ENCODE measurements at places on chromosomes 4 and X.

- no peak for DNase-seq
Measured at GRCh38 chr4:42018451-42018850, 28.1 kb downstream of the SLC30A9 start.

GRCh38 chrX:10030570-10030969 lies 63.4 kb downstream of the CLDN34 start:
- no peak for DNase-seq

GRCh38 chr4:100908540-100908939 lies 390.7 kb upstream of the EMCN start:
- DNase-seq = no peak

DNA sequence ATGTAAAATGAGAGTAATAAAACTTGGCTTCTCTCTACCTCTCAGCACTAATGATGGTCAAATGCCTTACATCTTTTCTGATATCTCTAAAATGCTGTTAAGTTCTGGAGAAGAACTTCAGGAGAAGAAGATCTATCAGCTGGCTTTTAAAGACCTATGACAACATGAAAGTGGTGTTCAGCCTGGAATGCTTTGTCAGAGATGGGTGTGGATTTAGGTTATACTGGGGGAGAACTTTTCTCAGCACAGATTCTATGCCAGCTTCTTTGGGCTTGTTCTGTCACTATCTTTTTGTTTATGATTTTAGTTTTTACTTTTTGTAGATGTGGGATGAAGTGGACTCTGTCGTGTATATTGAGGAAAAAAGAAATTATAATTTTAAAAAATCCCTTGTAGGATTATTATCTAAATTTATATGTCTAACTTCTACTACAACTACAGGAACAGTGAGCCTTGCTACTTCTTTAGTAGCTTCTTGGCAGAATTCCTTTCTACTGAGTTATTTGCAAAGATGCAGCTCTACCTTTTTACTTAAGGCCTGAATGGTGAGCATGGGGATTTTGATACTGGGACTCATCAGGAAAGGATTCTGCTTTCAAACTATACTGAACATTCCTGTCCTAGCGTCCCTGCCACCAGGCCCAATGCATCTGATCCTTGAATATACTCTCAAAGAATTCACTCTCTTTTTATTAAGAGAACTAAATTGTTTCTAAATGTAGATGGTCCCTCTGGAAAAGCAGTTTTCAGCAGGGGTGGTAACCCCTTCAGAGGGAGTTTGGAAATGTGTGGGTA lies 19.6 kb downstream of the CYP2U1 start:
- DNase-seq = peak; percentile 20

- no peak for DNase-seq
Measured at GRCh38 chr4:5933996-5934831, 41.3 kb upstream of the CRMP1 start.

DNA sequence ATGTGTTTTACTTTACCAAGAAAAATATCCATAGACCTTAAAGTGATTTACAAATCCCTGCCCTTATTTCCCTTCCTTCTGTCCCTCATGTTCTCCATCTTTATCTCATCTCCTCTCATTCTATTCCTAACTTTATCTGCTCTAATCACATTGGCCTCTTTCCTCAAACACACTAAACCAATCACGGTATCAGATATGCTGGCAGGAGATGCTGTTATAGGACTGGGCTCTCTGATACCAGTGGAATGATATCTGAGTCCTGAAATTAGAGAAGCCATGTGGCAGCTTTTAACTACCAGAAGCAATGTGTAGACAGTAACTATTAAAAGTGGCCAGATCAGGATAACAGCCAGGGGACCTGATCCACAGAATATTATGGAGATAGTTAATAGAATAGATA lies 49.9 kb upstream of the GIMD1 start:
- no peak for DNase-seq

DNA sequence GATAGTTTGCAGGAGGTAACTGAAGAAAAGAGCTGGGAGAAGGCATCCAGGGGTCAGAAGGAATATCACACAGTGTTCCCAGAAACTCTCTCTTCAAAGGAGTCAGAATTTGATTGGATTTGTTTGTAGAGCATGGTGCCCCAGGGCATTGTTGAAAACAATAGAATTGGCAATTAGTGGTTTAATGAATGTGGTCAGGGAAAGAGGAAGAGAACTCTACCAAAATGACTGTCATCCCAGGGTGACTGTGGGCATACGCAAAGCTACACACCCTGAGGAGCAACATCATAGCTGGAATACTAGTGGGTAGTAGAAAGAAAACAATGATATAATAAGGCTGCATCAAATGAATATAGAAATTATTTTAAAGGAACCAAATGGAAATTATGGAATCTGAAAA lies 21.5 kb downstream of the TNIP2 start:
- no peak for DNase-seq

DNA sequence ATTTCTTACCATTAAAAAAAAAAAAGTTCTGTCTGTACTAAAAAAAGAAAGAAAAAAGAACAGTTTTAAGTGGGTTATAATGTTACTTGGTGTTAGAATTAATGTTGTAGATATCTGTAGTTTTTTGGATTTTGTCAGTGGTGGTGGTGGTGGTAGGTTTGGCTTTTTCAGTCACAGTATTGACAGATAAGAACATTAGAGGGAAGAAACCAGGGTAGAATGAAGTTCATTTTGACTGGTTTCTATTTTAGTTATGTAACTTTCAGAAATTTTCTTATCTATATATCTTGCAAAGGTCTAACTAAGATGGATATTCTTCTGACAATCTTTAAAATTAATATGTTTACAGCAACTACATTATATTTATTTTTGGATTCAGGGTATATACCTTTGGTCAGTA lies 105.4 kb downstream of the FBXW7 start:
- no peak for DNase-seq

DNA sequence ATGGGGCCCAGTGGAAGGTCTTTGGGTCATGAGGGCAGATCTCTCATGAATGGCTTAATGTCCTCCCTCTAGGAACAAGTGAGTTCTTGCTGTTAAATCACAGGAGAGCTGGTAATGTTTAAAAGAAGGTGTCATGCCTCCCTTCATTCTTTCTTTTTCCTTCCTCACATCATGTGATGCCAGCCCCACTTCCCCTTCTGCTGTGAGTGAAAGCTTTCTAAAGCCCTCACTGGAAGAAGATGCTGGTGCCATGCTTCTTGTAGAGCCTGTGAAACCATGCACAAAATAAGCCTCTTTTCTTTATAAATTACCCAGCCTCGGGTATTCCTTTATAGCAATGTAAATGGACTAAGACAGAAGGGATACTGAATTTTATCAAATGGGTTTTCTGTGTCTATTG lies 66.1 kb upstream of the ZNF827 start:
- no peak for DNase-seq

- DNase-seq = peak; percentile 48
Measured at GRCh38 chr4:38145741-38146140, 185.5 kb downstream of the PTTG2 start.

DNA sequence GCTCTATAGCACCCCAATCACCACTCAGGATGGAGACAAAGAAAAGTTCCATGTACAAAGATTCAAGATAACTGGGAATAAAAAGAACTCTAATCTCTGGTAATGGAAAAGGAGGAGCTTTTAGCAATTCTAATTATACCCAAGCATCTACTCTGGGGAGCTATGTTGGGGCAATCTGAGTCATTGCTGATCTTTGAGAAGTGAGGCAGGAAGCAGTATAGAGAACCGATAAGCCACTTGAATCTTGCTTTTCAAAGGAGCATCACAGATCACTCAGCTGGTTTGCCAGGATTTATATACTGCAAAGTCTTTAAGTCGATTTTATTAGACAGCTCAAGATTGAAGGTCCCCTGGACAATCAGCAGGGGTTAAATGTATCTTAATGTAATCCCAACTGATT lies 220.0 kb downstream of the ENOX2 start:
- peak; percentile 24 for DNase-seq

- no peak for DNase-seq
Measured at GRCh38 chr4:98827661-98828060, 101.3 kb downstream of the EIF4E start.

- no peak for DNase-seq
Measured at GRCh38 chr4:68324519-68325262, 25.2 kb downstream of the YTHDC1 start.

DNA sequence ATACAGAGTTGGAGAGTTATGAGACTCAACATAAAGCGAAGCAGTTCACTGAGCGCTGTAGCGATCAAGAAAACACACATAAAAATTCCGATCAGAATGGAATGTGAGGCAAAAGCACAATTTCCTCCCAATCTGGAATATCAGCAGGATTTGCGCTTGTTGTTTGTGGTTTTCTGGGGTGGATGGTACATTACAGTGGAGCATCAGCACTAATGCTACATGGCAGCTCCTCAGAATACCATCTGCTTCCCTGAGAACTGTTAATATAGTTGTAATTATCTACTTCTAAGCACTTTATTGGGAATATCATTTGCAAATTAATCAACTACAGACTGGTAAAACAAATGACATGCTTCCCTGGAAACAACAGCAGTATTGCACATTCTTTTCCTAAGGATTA lies 324.1 kb upstream of the PPARGC1A start:
- DNase-seq = peak; percentile 8

- DNase-seq = peak; percentile 81
Measured at GRCh38 chr4:159487284-159487747, 384.4 kb downstream of the RAPGEF2 start.

- no peak for DNase-seq
Measured at GRCh38 chr4:90071289-90072235, 55.6 kb upstream of the CCSER1 start.

- DNase-seq = no peak
Measured at GRCh38 chr4:26854701-26855100, 5.9 kb upstream of the STIM2 start.

DNA sequence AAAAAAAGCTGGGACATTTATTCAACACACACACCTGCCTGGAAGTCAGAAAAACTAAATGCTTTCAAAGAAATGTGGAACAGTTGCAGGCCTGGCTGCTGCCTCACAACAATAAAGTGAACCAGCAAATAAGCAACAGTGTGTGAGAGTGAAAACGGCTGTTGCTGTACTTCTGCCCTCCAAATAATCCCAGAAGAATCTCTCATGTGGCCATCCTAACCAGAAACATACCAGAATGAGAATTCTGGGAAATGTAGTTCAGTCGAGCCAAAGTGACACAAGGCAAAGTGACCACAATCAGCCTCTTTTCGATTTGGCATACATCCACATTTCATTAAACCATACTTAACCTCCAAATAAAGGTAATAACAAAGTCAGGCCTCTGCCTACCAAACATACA lies 204.5 kb downstream of the SLC7A11 start:
- DNase-seq = peak; percentile 71

GRCh38 chr4:33407496-33407895 lies 2687.3 kb downstream of the PCDH7 start:
- no peak for DNase-seq

GRCh38 chr4:21476757-21477156 lies 471.8 kb downstream of the KCNIP4 start:
- DNase-seq = no peak

GRCh38 chr4:15250021-15250441 lies 177.8 kb upstream of the C1QTNF7 start:
- DNase-seq = peak; percentile 63

GRCh38 chrX:104041003-104041402 lies 1.2 kb downstream of the H2BW2 start:
- DNase-seq = no peak

- no peak for DNase-seq
Measured at GRCh38 chr4:139876337-139876941, 210.8 kb downstream of the MGST2 start.

DNA sequence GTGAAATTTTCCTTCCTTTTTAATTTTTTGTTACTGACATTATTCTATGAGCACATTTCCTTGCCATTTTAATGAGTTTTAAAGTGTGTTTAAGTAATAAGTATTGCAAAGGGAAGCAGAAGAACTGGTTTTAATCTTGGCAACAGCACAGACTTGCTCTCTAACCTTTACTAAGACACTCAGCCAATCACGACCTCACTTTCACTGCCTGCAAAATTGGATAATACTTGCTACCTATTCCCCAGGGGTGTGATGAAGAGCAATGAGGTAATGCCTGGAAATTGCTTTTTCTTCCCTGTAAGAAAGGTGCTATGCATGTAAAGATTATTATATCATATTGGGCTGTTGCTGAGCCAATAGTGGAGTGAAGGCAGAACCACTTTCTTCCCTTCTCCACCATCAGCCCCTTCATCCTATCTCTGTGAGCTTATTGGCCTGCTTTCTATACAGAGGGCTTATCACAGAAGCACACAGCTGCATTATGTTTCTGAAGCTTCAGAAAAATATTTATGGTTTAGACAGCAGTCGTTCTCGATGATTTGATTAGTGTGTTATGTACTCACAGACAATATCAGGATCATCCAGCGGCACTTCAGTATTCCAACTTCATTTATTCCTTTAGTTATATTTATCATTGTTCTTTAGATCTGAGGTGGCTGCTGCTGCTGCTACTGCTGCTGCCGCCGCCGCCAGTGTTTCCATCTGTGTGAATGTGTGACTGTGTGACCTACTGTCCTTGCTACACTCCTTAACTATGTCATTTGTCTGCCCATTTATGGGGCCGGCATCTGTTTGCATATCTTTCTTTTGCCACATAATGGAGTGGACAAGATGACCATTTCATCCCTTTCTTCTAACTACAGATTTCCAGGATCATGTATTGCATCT lies 255.1 kb downstream of the C4orf33 start:
- no peak for DNase-seq

- peak; percentile 85 for DNase-seq
Measured at GRCh38 chr4:177182166-177182565, 127.5 kb upstream of the NEIL3 start.

DNA sequence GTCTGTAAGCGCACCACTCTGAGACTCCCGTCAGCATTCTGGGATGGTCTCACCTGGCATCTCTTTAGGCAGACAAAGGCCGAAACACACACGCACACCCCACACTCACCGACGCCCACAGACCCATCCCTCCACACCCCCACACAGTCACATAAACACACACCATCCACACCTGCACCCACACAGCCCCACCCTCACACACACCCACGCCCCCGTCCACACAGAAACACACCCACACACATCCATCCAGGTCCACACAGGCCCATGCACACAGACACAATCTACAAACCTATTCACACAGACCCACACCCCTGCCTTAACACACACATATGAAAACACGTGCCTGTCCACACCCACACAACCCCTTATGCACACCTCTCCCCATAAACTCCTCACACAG lies 9.2 kb upstream of the HMX1 start:
- no peak for DNase-seq

DNA sequence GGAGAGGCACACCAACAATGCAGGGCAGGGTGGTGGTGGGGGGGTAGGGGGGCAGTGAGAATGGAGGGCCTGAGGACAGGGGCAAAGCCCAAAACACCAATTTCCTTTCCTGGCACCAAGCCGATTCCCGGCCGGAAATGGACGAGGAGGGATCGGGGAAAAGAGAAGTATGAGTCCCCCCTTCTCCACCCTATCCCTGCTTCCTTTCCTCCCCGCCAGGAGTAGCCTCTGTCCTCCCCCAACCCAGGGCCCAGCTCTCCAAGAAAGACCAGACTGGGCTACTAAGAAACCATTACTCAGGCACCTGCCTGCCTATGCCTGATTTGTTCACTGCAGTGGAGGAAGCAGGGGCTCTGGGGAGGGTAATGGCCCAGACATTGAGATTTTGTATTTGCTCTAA lies 402 bp downstream of the CCDC120 start:
- no peak for DNase-seq

- DNase-seq = peak; percentile 29
Measured at GRCh38 chrX:107716118-107716684, 59.4 kb downstream of the TSC22D3 start.

All from fibroblast of skin of abdomen (primary cell).